Activated naive CD4-positive, alpha-beta T cell treated with anti-CD3 and anti-CD28 coated beads, Interleukin-2, amount 50 U/mL, for 72 hours (primary cell): ENCODE measurements at places on chromosomes 13 and 19. TPM values are rescaled to one million over a fixed set of nuclear protein-coding genes. Genes with fewer than 3 reads are reported as not detected.

GRCh38 chr13:99812625-99813024, 158.9 kb downstream of the ZIC5 start:
- no peak for DNase-seq

GRCh38 chr13:43331672-43332071, 308.3 kb downstream of the DNAJC15 start:
- DNase-seq = no peak

GRCh38 chr13:100440751-100441425, 147.7 kb downstream of the GGACT start:
- DNase-seq = no peak

DCLK1 gene
- not detected for total RNA-seq

MAU2 gene
- total RNA-seq = 36.0 TPM

ENOX1 gene
- total RNA-seq = 1.8 TPM

FXYD5 gene
- total RNA-seq = 283 TPM

GRCh38 chr19:38360351-38360750, 14.0 kb upstream of the PSMD8 start:
- DNase-seq = no peak

OR2Z1 gene
- not detected for total RNA-seq

DNA sequence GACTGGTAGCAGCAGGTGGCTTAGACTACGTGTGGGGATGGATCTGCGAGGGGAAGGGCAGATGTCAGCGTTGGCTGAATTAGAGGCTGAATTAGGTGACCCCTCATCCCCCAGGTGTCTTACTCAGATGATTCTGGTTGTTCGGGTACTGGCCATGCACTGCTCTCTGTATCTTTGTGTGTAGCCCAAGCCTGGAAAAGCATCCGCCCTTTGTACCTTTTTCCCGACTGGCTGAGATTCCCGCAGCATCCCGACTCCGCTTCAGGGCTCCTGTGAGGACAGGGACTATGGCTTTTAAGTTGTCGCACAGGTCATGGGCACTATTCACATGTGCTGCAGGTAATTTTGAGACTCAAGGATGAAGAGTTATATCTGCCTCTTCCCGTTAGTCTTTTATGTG, 7.2 kb downstream of the TFDP1 start:
- DNase-seq = no peak

NLRP7 gene
- total RNA-seq = not detected

DNA sequence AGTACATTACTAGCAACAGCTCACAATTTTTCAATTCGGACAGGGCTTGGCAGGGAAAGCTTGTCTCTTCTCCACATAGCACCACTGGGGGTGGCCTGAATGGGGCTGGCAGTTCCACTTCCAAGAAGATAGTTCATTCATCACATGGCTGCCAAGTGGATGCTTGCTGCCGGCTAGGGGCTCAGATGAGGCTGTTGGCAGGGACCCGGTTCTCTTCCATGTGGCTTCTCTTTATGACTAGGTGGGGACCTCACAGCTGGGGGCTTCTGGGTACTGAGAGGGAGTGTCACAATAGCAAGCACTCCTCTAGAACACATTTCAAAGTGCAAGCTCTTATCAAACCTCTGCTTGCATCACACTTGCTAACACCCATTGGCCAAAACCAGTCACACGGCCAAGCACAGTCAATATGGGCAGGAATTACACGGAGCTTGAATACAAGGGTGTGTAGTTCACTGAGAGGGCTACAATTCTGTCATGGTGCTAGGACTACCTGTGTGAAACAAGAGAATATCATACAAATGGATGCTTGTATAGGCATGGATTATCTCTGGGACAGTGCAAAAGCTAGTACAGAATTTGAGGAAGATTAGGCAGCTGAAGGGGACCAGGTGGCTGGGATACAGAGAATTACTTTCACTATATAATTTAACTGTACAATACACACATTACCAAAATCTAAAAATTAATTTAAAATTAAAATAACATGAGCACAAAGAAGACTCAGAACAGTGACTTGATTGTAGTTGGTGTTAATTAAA, 32.3 kb downstream of the ATP7B start:
- no peak for DNase-seq

- no peak for DNase-seq
Measured at GRCh38 chr19:904545-904944, 8.5 kb downstream of the R3HDM4 start.

DNA sequence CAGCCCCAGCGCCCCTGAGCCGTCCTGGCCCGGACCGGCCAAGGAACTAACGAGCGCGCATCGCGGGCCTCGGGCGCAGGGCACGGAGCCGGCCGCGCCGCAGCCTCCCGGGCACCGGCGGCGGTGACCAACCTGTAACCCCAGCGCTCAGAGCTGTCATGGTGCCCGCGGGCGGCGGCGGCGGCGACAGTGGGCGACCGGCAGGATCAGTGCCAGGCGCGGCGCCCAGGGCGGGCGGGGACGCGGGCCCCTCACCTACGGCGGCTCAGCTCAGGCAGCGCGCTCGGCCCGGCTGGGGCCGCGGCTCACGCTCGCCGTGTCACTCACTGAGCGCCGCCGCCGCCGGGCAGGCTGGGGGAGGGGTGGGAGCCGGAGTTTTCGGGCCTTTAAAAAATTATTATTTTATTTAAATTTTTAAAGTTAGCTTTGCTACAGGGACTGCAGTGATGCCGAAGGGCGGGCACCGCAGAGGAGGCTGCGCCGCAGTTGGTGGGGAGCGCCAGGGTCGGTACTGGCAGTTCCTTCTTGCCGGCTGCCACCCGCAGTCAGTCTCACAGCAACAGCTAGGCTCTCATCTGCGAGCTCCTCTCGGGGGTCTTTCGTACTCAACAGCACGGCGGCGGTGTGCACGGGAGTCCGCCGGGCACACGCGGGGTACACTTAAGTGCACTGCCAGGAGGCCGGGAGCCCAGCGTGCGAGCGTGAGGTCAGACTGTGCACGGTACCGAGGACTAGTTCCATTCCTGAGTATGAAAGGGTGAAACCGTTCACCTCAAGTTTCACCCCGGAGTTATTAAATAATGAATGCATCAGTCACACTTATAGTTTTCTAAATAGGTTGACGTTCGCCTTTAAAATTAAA, at the start of gene NALCN:
NALCN (minus strand) TSS at position 328 of the 862 bp plus-strand sequence. CDS start 17,382 bp downstream, outside the sequence.
- DNase-seq = no peak

DNA sequence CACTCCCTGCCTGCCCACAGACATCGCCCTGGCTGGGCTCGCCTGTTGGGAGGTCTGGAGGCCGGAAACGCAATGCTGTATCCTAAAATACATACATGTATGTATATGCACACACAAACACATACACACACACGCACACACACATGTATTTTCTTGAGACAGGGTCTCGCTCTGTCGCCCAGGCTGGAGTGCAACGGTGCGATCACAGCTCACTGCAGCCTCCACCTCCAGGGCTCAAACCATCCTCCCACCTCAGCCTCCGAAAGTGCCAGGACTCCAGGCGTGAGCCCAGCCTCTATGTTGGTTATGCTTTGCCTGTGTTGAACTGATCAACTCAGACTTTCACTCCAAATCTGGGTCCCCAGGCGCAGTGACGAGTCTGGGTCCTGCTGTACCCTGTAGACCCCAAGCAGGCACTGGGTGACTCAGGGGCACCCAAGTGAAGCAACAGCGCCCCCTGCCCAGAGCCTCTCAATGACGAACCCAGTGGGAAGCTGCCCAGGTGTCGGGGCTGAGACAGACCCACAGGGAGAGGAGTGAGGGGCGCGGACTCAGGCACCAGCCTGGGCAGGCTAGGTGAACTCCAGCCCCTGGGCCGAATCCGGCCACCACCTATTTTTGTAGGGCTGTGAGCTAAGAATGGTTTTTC, 27.4 kb upstream of the CACTIN start:
- no peak for DNase-seq

SYNE4 gene
- 2.6 TPM for total RNA-seq

DNA sequence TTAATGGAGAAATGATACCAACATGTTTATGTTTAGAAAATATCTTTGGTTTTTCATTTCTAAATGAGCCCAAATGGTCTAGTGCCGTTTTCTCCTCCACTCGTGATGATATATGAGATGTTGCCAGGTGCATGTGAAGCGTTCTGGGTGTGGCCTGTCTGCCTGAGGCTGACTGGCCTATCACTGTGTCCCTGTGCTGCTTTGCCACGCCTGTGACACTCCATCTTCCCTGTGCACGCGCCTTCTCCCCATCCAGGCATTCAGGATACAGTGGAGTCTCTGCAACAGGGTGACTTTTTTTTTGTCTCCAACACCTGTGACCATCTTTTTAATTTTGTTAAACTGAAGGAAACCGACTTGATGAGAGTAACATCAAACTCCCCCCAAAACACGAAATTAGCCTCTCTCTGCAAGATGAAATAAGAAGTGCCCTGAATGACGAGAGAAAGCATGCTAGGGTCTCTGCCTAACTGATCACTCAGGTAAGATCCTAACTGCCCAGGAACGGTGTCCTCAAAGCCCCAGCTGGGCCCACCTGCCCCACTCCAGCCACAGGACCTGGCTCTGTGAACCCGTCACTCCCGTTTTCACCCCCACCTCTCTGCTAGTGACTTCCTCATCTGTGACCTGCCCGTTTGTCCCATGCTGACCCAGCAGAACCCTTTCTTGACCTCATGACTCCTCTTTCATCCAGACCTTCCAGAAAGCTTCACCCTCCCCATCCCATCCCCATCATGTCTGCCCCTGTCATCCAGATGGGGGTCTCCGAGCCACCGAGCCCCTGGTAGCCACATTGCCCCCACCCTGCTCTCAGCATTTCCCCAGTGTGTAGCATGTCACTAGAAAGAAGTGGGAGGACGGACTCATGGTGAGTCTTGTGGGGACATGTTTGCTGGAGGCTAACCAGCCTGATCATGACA, 33.2 kb upstream of the TFDP1 start:
- no peak for DNase-seq

SULT2B1 gene
- not detected for total RNA-seq

LCP1 gene
- total RNA-seq = 761 TPM

- no peak for DNase-seq
Measured at GRCh38 chr19:29854033-29854432, 42.2 kb downstream of the CCNE1 start.

SPACA7 gene
- total RNA-seq = not detected

- peak; percentile 56 for DNase-seq
Measured at GRCh38 chr13:79450110-79450509, 30.8 kb upstream of the NDFIP2 start.

ZNF101 gene
- 66.9 TPM for total RNA-seq

NCR1 gene
- 0.61 TPM for total RNA-seq

PRDX2 gene
- 317 TPM for total RNA-seq

GRCh38 chr19:17394891-17395415, 957 bp upstream of the CCDC194 start:
- DNase-seq = no peak

DNA sequence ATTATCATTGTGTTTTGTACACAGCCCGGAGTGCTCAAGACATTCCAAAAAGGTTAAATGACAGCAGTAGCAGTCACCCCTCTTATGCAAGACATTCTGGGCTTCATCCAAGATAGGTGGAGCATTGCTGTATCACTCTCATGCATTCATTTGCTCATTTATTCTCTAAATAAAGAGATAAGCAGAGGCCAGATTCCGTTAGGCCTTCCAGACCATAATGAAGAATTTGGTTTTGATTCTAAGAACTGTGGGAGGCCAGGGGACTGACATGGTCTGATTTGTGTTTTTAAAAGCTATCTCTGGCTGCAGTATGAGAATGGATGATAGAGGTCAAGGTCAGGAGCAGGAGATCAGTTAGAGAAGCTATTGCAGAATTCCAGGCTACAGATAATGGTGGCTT, 145.8 kb downstream of the KCNRG start:
- no peak for DNase-seq

- DNase-seq = no peak
Measured at GRCh38 chr13:90591927-90592268, 755.6 kb upstream of the MIR17HG start.

LILRB1 gene
- total RNA-seq = 0.31 TPM

DNA sequence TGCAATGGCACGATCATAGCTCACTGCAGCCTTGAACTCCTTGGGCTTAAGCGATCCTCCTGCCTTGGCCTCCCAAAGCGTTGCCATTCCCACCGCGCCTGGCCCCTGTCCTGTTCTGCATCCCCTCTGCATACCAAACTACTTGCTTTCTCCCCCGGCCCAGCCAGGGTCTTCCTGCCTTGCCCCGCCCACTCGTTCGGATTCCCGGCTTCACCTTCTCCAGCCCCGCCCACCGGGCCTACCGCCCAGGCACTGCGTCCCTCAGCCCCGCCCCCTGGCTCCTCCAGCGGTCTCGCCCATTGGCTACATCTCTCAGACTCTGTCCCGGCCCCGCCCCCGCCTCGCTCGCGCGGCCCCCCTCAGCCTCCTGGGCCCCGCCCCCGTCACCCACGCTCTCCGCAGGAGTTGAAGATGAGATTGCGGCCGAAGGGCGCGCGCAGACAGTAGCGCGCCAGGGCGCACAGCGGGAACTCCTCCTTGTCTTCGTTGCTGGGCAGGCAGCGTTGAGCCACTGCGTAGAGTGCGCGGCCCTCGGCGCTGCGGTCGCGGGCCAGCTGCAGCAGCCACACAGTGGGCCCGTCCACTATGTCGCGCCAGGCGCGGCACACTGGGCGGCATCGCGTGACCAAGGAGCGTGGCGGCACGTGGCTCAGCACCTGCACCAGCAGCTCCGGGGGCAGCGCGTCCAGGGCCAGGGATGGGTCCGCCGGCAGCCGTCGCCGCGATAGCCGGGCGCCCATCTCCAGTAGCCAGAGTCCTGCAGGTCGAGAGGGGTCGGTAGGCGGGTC, 19.0 kb downstream of the MRPS12 start:
- DNase-seq = peak; percentile 88
